Common myeloid progenitor, CD34-positive (primary cell): ENCODE measurements at places on chromosomes 7 and 10.

GRCh38 chr10:124707144-124707467, 37.1 kb downstream of the FAM53B start:
- no peak for DNase-seq

DNA sequence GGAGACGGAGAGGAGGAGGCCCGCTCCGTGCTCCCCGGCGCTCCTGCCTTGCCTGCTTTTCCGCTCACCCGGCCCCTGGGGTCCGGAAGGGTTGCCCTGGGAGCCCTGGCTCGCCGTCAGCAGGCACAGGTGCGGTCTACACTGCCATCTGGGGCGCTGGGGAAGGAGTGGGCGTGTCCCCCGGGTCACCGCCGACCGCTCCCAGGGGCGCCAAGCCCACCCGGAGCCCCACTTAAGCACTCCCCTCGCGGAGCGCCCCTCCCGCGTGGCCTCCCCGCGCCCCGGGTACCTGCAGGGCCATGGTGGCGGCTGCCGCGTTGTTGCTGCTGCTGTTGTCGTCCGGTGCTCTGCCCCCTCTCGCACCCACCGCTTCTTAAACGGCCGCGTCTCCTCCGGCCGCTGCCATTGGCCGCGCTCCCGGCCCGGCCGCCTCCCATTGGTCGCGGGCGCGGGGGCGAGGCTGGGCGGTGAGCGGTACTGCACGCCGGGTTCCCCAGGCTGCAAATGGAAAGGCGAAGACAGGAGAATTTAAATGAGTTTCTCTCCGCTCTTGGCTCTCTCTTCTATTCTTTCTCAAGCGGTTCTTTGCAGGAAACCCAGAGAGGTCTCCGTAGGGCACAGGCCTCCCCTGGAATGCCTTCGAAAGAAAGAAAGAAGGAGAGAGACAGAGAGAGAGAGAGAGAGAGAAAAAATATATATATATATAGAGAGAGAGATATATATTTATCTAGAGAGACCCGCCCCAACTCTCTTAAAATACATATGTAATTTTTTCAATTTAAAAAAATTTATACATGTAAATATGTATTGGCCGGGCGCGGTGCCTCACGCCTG, at the start of gene ACBD7:
ACBD7 (minus strand) TSS at position 349 of the 834 bp plus-strand sequence; CDS start at position 301, 48 bp downstream.
- DNase-seq = peak; percentile 88

GRCh38 chr10:21529032-21529910, 3.8 kb upstream of the SKIDA1 start:
- peak; percentile 9 for DNase-seq

DNA sequence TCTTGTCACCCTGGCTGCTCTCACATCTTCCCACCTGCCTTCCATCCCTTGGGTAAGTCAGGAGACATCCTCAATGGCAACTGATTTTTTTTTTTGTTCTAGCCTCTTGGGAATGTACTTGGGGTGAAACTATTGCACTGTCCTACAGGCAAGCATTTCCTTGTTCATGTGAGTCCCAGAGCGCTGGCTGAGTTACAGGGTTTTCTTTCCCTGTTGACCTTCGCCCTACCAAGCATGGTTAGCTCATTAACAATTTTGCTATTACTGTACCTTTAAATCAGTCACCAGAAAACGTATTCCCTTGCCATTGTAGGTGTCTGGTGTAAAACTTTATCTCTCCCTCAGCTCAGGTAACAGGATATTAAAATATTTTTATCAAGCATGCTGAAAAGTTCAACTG, 98.9 kb downstream of the PRLHR start:
- DNase-seq = no peak

DNA sequence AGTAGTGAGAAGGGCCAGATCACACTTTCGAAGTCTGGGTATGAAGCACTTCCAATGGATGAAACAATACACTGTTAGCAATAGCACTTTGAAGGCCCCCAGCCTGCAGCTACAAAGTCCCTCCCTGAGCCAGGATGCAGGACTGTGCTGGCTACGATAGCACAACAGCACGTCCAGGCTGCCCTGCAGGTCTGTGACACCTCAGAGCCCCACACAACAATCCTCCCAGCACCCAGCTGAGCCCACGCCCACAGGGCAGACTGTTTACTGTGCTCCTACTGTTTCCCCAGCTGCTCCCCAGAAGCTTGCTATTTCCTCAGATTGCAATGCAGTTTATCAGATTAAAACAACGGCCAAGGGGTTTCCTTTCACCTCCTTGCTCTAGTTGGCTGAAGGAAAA, 71.4 kb downstream of the HTR5A start:
- DNase-seq = no peak

DNA sequence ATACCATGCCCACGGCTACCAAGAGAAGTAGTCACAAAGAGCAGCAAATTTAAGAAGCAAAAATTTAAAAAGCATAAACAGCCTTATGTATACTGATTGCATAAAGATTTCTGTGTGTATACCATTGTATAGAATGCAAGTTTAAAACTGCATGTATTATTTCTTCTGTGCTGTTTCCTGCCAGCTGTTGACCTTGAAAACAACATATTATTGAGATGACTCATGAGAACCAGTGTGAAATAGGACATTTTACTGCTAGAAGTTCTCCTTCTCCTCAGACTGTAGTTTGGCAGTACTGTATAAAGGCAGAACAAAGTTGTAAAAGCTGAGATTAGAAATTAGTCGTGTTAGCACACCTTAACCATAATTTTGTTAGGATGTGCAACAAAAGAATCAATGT, 42.3 kb upstream of the SGCE start:
- no peak for DNase-seq

DNA sequence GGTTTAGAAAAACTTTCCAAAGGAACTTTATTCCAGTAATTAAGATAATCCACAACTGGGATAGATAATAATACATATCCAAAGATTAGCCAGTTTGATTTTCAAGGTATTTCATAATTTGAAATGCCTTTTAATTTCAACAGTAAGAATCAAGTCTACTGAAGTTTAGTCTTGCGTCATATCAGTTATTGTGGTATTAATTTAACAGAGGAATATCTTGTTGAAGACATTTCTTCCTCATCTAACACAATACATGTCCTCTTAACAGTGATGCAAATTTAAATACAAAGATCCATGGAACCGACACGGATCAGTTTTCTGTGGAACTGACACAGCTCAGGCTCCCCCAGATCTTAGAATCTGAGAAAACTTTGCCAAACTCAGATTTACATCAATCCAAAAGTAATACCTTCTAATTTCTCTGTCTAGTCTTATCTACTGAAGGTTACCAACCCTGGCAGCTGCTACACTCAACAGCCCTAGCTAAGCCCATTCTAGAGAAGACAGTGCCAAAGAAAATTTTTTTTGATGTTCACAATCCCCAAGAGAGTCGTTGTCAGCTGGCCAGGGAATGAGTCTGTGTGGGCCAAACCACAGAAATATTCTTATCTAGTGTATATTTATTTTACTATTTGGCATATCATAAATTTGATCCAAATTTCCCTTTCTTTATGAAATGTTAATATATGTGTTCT, 365.2 kb upstream of the MEOX2 start:
- DNase-seq = no peak

- no peak for DNase-seq
Measured at GRCh38 chr7:101466871-101467270, 104.2 kb downstream of the COL26A1 start.

DNA sequence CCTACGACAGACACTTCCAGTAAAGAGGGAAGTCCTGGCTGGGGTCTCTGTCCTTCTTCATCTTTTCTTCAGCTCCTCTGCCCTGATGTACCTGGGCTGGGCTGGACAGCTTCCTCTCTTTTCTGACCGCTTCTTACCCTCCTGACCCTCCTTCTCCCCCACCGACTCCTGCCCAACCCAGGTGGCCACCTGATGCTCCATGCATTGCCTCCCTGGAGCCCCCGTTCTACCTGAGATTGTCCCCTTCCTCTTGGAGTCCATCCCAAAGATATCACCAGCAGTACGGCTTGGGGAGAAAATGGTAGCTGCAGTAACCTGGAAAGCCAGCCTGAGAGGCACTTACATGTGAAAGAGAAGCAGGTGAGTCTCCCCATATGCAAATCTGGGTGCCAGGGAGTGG, 566.3 kb downstream of the TCERG1L start:
- DNase-seq = no peak

DNA sequence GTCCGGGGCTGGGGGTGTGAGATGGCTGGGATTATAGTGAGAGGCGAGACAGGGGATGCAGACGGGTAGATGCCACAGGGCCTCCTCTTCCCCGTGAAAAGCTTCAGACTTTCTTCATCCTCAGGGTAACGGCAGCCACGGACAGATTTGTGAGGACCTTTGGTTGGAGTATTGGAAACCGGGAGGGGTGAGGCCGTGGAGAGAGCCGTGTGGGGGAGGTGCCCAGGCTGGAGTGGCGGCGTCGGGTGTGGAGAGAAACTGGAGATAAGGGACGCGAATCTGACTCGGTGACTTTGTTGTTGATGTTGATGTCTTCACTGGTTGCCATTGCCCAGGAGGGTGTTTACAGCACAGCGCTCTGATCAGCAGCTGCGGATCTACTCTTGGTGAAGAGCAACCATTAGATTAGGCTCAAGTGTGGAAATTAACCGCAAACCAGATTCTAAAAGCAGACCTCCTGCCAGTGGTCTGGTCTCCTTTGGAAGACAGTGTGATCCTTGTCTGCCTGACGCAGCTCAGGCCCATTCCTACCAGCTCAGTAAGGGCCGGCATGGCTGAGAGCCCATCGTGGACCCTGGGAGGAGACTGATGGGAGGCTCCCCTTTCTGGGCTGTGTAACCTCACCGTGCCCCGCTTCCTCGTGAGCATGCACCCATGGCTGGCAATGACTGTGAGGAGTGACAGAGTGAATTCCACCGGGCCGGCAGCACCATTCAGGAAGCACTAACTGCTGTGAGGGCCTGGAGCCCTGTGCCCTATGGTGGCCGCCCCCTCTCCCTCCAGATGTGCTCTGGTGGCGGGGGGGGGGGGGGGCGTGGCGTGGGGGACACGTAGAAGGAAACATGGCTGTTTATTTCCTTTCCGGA, 90.3 kb downstream of the INPP5A start:
- DNase-seq = peak; percentile 87

GRCh38 chr7:127953423-127954356, 77.5 kb downstream of the LRRC4 start:
- no peak for DNase-seq

- no peak for DNase-seq
Measured at GRCh38 chr7:22202141-22202540, 154.8 kb downstream of the RAPGEF5 start.

DNA sequence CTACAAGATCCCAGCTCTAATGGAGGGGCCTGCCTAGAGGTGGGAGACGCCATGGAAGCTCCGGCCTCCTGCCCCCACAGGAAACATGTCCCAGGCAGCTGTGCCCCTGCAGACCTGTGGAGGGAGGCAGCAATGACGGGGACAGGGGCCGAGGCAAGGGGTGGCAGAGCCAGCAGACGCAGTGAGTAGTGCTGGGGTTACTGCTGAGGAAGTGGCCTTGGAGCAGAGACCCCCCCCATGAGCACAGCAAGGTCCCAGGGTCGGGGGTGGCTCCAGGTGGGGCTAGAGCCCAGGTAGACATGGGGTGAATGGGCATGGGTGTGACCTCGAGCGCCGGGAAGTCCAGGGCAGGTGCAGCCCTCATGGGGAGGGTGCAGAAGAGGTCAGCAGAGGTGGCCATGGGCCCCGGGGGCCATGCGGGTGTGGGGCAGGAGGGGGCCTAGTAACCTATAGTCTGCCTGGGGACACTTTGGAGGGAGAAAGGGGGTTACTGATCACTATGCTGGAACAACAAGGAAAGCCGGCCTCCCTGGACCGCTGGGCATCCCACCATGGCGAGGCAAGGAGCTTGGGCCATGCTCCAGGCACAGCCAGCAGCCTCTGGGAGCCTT, 45.5 kb downstream of the JAKMIP3 start:
- DNase-seq = no peak

GRCh38 chr7:128349466-128349825, 5.7 kb upstream of the RBM28 start:
- no peak for DNase-seq

DNA sequence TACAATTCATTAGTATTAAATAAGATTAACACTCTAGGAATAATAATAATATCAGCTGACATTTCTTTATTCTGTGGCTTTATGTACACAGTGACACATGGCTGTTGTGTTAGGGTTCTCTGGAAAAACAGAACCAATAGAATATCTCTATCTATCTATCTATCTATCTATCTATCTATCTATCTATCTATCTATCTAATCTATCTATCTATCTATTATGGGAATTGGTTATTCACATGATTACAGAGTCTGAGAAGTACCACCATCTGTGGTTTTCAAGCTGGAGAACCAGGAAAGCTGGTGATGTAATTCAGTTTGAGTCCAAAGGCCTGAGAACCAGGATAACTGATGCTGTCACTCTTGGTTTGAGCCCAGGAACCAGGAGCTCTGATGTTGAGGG, 194.1 kb upstream of the MTPN start:
- no peak for DNase-seq

DNA sequence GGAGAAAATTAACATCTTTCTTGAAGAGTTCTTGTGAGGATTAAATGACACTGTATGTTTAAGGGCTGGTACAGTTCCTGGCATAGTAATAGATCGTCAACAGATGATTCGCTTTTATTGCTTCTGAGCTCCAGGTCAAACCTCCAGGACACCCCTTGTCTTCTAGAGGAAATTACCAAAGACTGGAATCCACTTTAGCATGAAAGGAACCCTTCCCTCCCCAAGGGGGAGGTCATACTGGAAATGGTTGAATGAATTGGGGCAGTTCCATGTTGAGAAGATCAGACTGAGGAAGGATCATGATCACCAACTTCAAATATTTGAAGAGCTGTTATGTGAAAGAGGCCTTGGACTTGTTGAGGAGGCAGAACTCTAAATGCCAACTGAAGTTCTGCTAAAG, 8.9 kb downstream of the NFE2L3 start:
- no peak for DNase-seq

DNA sequence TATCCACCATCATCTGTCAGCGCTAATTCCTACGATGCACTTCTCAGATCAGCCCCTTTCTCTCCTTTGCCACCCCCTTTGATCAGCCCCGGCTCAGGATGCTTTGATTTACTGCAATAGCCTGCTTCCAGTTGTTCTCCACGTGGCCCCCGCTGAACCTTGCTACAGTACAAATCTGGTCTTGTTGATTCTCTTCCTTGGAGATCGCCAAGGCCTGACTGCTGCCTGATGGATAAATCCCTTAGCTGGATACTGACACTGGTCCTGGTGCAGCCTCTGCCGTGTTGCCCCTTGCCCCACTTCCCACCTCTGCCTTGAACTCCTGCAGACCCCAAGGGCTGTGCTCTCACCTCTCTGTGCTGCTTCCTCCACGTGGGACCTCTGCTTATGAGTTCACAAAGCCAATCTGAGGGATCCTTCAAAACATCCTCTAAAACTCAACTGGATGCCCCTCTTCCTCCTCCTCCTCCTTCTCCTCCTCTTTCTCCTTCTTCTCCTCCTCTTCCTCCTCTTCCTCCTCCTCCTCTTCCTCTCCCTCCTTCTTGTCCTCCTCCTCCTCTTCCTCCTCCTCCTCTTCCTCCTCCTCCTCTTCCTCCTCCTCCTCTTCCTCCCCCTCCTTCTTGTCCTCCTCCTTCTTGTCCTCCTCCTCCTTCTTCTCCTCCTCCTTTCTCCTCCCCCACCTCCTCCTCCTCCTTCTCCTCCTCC, 15.3 kb downstream of the PLXNA4 start:
- DNase-seq = peak; percentile 28
